Uterus (tissue), 4 donors: ENCODE measurements at places on chromosomes 16 and 17. TPM values are rescaled to one million over a fixed set of nuclear protein-coding genes. Genes with fewer than 3 reads are reported as not detected.

Gene TEKT1
- not detected for total RNA-seq

Gene SLFN5
- 51.5 TPM for total RNA-seq

Gene ZMYND15
- not detected for total RNA-seq

Gene MPV17L
- 8.7 TPM for total RNA-seq

Gene IL4R
- 137 TPM for total RNA-seq

Gene KRTAP3-1
- total RNA-seq = not detected

Gene NLGN2
- 19.7 TPM for total RNA-seq

Gene POLR2C
- total RNA-seq = 64.3 TPM

Gene ITGAD
- not detected for total RNA-seq
